ENCODE measurements at places on chromosomes 3 and 15.

DNA sequence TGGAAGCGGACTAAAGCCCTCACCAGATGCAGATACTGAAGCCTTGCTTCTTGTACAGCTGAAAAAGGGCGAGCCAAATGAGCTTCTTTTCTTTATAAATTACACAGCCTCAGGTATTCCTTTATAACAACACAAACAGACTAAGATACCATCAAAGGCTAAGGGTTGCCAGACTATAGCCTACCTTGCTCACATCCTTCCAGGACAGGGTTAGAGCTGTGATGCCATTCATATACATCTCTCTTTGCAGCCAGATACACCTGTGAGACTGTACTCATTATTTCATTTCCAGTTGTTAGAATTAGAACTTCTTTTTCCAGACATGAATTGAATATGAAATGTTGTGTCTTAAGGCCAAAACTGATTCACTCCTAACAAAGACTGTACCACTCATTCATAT lies 262.8 kb upstream of the NR2F2 start:
- no peak for DNase-seq

DNA sequence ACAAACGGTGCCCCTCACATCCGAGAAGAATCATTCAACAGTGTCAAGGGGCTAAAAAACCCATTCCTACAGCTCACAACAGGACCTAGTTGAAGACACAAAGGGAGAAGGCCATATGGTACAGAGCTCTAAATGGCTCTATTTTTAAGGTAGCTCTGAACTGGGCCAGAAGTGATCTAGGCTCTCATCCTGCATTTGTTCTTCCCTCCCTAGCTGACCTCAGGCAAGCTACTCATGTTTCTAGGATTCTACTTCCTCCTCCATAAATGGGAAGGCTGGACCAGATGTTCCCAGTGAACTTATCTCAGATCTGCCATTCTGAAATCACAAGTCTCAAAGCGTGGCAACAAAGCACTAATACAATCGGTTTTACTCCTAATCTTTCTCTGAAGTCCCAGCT lies 62.3 kb downstream of the CPNE4 start:
- no peak for DNase-seq

GRCh38 chr3:98885851-98886250 lies 15.6 kb downstream of the DCBLD2 start:
- peak; percentile 52 for DNase-seq

DNA sequence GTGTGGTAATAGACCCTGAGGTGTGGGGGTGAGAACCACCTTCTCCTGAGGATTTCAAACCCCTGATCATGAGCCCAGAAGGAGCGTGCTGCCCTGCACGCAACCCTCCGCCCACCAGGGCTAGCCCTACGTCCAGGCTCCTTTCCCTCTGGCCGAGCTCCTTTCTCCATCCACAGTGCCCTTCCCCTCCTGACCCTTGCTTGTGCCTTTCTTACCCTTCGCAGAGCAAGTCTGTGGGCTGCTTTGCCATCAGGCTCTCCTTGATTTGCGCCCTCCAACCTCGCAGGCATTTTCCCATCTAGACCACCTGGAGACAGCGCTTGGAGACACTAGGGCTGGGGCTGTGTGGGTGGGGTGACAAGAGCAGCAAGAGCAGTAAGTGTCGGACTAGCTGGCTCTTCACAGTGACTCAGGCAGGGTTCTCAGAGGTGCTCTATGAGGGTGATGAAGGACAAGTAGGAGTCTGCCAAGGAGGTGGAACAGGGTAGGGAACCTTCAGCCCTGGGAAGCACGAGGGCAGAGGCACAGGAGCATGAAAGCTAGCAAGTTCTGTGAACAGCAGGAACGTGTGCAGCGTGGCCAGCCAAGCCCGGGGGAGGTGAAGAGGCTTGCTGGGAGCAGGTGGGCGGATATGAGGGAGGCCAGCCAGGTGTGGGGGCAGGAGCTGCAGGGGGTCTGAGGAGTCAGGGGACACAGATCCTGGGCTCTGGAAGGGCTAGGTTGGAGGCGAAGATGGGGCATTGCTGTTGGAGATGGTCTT lies 2.5 kb upstream of the SLC38A3 start:
- DNase-seq, result no peak

DNA sequence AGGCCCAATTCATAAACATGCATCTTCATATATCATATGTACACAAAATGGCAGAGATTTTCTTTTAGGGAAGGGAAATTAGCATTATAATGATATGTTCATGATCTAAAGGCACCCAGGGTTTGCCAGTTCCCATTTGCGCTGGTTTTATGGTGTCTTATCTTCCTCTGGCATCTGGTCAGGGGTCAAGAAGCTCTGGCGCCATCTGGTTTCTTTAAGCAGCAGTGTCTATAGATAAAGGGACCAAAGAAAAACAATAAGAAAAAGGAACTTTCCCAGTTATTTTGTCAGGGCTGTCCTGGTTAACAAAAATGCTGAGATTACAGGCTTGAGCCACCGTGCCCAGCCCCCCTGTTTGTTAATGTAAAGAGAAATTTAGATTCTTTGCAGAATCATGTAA lies 3.3 kb upstream of the DCP1A start:
- peak; percentile 69 for DNase-seq

DNA sequence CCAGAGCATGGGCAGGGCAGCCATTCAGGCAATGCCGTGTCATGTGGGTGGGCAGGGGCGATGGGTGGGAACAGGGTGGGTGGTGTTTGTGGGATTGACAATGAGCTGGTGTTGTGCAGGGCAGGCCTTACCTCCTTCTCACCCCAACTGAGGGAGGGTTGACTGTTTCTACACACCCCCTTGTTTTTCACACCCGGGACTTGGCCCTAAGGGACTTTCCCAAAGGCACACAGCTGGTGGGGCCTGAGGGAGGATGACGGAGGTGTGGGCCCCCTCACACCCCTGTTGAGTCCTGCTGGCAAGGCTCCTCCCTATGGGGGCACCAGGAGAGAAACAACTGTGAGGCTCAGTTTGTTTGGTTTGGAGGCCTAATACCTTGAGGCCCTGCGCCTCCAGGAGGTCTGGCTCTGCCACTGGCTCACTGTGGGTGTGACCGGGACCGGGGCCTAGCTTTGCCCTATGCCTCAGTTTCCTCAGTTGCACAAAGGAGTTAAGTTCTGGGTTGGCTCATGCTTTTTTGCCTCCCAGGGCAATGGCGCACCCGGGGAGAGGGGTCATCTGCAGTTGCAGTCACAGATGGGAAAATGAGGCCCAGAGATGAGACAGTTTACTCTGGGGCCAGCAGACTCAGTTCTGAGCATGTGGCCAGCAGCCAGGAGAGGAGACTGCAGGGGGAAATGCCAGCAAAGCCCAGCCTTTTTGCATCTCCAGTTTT lies 5.1 kb upstream of the DNAH1 start:
- peak; percentile 20 for DNase-seq
